ENCODE measurements at places on chromosomes 1 and 21. TPM values are rescaled to one million over a fixed set of nuclear protein-coding genes. Genes with fewer than 3 reads are reported as not detected.

The KCNN3 gene
- total RNA-seq, result 0.07 TPM

The MLLT11 gene
- 10.3 TPM for total RNA-seq

The TMIGD3 gene
- not detected for total RNA-seq

The PRKAB2 gene
- total RNA-seq, result 7.1 TPM

The DCST1 gene
- total RNA-seq, result not detected

The ARTN gene
- 0.51 TPM for total RNA-seq

The ZBTB48 gene
- 10.3 TPM for total RNA-seq

Measured in A549 treated with RU486 at 1 μM for 4 hours (cell line).